ENCODE measurements at places on chromosomes 7 and 10. TPM values are rescaled to one million over a fixed set of nuclear protein-coding genes. Genes with fewer than 3 reads are reported as not detected.

The STEAP1B gene
- 1.3 TPM for polyA plus RNA-seq

The CHRM2 gene
- 2.4 TPM for polyA plus RNA-seq

The NPSR1 gene
- polyA plus RNA-seq = not detected

DNA sequence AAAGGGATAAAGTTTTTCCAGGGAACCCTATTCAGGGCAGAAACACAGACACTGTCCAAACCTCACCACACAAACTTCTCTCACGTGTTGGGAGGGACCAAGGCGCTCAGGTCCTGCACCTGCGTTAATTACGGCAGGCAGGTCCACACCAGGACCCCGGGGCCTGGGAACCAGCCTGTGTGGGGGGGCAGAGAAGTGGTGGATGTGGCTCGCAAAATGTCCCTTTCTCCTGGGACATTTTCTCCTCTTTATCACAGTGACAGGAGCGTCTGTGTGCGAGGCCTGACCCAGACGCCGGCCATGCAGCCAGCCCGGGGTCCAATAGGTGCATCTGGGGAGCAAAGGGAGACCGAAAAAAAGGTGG lies 73.4 kb upstream of the ZNF722 start:
- DNase-seq = no peak

DNA sequence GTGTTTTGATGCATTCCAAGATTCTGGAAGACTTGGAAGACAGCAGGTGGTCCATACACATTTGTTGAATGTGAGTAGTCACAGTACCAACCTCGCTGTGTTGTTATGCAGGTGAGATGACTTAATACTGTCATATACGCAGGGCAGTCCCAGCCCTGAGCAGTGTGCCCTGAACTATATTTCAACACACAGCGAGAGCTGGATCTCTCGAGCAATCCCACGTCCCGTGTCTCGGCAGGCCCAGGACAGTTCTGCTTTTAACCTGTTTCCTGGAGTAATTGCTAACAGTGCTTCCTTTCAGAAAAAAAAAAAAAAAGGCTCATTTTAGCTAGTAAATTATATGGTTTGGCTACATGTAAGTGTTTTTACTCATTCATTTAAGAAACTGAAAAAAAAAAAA lies 179.7 kb downstream of the PRKCQ start:
- DNase-seq = no peak

GRCh38 chr10:1598393-1599153 lies 138.8 kb downstream of the ADARB2 start:
- no peak for DNase-seq

DNA sequence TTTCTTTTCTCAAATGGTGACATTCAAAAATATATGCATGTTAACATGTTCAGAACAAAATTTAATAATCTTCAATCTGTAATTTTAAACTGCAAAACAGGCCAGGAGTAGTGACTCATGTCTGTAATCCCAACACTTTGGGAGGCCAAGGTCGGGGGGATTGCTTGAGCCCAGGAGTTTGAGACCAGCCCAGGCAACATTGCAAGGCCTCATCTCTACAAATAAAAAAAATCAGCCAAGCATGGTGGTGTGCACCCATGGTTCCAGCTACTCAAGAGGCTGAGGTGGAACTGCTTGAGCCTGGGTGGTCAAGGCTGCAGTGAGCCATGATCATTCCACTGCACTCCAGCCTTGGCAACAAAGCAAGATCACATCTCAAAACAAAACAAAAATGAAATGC lies 394.3 kb downstream of the PARD3 start:
- DNase-seq = no peak

GRCh38 chr7:107690611-107691010 lies 30.0 kb downstream of the SLC26A4 start:
- peak; percentile 16 for DNase-seq

- peak; percentile 75 for DNase-seq
Measured at GRCh38 chr10:47384148-47384921, at the start of gene ZNF488. Gene ZNF488, minus strand, starts transcription at chr10:47384293. Its CDS starts 15,464 bp downstream, at chr10:47368829.
